ENCODE measurements at places on chromosomes 4 and X.
A peak's percentile ranks its signal among the peaks of the same experiment; 100 is the strongest.

GRCh38 chr4:151417164-151417571 lies 8.2 kb downstream of the FHIP1A start:
- H3K27ac ChIP-seq: no peak overlapping the region
- no peaks in the 10 kb centered on the region for H3K36me3 ChIP-seq
- H3K4me3 ChIP-seq: no peak overlapping the region
- no peak for DNase-seq
- peaks cover 10% of the 10 kb centered on the region for H3K4me1 ChIP-seq

DNA sequence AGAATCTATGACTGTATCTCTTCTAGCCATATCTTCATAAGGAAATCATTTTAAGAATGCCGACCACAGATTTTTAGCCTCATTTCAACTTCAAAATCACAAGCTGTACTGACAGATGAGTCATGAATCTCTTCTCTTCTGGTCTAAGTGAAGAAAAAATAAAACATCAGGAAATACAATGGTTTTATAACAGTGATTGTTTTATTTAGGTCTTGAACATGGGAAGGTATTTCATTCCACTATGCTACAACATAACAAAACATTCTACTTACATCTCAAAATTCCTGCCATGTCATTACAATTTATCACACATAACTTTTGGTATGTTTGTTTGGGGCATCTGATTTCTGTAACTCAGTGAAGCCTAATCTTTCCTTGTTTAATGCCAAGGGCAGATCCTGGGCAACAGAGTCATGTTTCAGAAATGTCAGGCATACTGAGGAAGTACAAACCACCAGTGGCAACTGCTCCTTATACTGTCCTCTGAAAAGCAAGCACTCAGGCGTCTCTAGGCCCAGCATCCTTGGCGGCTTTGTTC lies 325.0 kb downstream of the PDHA2 start:
- no peak overlapping the region for H3K4me3 ChIP-seq
- H3K27me3 ChIP-seq: no peaks in the 10 kb centered on the region
- peaks cover 19% of the 10 kb centered on the region for H3K4me1 ChIP-seq
- no peaks in the 10 kb centered on the region for H3K36me3 ChIP-seq
- H3K27ac ChIP-seq: peak overlapping the region; percentile 48

DNA sequence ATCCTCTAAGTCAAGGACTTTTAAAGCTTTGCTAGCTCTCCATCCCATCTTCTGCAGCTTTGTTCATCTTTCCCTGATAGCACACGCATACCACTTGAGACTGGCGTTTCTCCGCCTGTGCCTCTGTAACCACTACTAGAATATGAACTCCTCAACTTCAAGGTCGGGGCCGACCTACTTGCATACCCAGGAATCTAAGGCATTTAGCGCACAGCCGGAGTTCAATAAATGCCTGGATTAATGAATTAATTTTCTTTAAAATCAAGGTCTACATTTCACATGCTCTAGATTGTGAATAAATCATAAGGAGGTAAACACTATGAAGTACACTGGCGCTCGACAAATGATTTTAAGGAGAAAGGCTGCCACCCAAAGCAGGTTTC lies 89.3 kb downstream of the HNRNPD start:
- peaks cover 20% of the 10 kb centered on the region for H3K27me3 ChIP-seq
- H3K36me3 ChIP-seq: no peaks in the 10 kb centered on the region
- H3K4me3 ChIP-seq: peak overlapping the region; percentile 66
- peak overlapping the region; percentile 62 for H3K27ac ChIP-seq
- H3K4me1 ChIP-seq: peaks cover 6% of the 10 kb centered on the region

DNA sequence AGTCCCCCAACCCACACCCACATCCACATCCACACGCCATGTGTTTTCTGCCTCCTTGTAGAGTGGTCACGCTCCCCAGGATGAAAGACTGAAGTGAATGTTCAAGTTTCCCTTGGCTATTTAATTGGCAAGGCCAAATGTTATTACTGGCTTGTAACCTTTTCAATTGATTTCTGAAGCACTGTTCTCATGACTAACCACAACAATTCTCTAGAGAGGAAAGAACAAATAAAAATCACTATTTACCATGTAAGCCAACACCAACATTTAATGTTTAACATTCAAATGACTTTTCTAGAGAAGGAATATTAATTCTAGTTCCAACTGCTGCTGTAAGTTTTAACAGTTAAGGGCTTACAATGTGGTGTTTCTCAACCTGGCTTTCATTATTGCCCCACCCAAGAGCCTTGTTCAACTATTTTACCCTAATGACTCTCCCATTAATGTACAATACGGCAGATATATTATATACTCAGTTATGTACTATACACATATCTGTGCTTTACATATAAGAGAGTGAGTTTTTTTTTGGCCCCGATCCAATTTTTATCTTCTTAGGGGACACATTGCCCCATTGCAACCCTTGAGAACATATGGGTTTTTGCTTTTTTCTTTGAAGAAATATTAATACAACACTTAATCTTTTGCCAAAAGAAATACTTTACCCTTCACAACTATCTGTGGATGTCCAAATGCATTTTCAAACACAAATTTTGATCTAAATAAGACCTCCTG lies 46.5 kb downstream of the RELL1 start:
- H3K4me3 ChIP-seq: no peak overlapping the region
- no peak overlapping the region for H3K27ac ChIP-seq
- no peak for DNase-seq
- no peaks in the 10 kb centered on the region for H3K27me3 ChIP-seq
- H3K4me1 ChIP-seq: no peaks in the 10 kb centered on the region

- no peak for DNase-seq
- H3K4me1 ChIP-seq: peaks cover 9% of the 10 kb centered on the region
- H3K36me3 ChIP-seq: no peaks in the 10 kb centered on the region
- H3K27me3 ChIP-seq: no peaks in the 10 kb centered on the region
Observed at GRCh38 chr4:8553991-8554405, 26.2 kb upstream of the GPR78 start.

GRCh38 chr4:90951037-90951436 lies 823.8 kb downstream of the CCSER1 start:
- H3K4me1 ChIP-seq: peaks cover 25% of the 10 kb centered on the region
- DNase-seq: no peak
- no peak overlapping the region for H3K27ac ChIP-seq
- H3K27me3 ChIP-seq: no peaks in the 10 kb centered on the region
- H3K4me3 ChIP-seq: no peak overlapping the region

DNA sequence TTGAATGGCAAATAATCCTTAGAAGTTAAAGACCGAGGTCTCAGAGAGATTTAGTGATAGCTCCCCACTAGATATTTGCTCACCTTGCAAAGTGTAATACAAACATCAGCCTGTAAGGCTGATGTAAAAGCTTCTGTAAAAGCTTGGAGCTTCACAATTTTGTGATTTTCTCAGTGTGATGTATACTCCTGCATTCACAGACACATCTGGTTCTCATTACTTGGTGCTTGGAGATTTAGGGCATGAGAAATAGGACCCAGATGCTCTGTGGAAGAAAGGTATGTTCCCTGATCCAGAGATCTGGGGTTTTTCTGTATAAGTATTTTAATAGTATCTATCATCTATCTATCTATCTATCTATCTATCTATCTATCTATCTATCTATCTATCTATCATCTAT lies 1664.3 kb downstream of the C4orf33 start:
- no peaks in the 10 kb centered on the region for H3K27me3 ChIP-seq
- no peak overlapping the region for H3K4me3 ChIP-seq
- H3K27ac ChIP-seq: no peak overlapping the region
- H3K36me3 ChIP-seq: no peaks in the 10 kb centered on the region
- peaks cover 4% of the 10 kb centered on the region for H3K4me1 ChIP-seq

- H3K27me3 ChIP-seq: no peaks in the 10 kb centered on the region
- no peaks in the 10 kb centered on the region for H3K36me3 ChIP-seq
- no peak overlapping the region for H3K4me3 ChIP-seq
- no peaks in the 10 kb centered on the region for H3K4me1 ChIP-seq
- H3K27ac ChIP-seq: no peak overlapping the region
Observed at GRCh38 chr4:176920694-176921093, 128.0 kb upstream of the VEGFC start.

GRCh38 chr4:89889289-89889688 lies 5.4 kb upstream of the MMRN1 start:
- no peak overlapping the region for H3K27ac ChIP-seq
- peaks cover 2% of the 10 kb centered on the region for H3K36me3 ChIP-seq
- H3K4me3 ChIP-seq: no peak overlapping the region
- H3K4me1 ChIP-seq: no peaks in the 10 kb centered on the region
- no peaks in the 10 kb centered on the region for H3K27me3 ChIP-seq

GRCh38 chrX:30301963-30302362 lies 7.2 kb downstream of the NR0B1 start:
- H3K27ac ChIP-seq: peak overlapping the region; percentile 27
- no peak overlapping the region for H3K4me3 ChIP-seq
- DNase-seq: no peak
- H3K4me1 ChIP-seq: peaks cover 50% of the 10 kb centered on the region
- H3K27me3 ChIP-seq: no peaks in the 10 kb centered on the region

Measured in mesothelial cell of epicardium (in vitro differentiated cells).